Neural progenitor cell (in vitro differentiated cells): ENCODE measurements at places on chromosomes 4 and X. TPM values are rescaled to one million over a fixed set of nuclear protein-coding genes. Genes with fewer than 3 reads are reported as not detected.

- no peak overlapping the region for H3K27ac ChIP-seq
- no peak overlapping the region for H3K4me3 ChIP-seq
- no peaks in the 10 kb centered on the region for H3K4me1 ChIP-seq
- H3K27me3 ChIP-seq = no peaks in the 10 kb centered on the region
- H3K36me3 ChIP-seq = no peaks in the 10 kb centered on the region
Observed at GRCh38 chr4:14257903-14258302, 630.4 kb upstream of the BOD1L1 start.

The TRIM2 gene
- total RNA-seq = 87.6 and 90.2 TPM in 2 replicates

- H3K27ac ChIP-seq = no peak overlapping the region
- no peak for DNase-seq
- no peaks in the 10 kb centered on the region for H3K4me1 ChIP-seq
- no peak overlapping the region for H3K4me3 ChIP-seq
- no peaks in the 10 kb centered on the region for H3K27me3 ChIP-seq
Observed at GRCh38 chrX:38271154-38271716, 50.6 kb upstream of the SRPX start.

- no peak overlapping the region for H3K27ac ChIP-seq
- no peaks in the 10 kb centered on the region for H3K36me3 ChIP-seq
- H3K4me1 ChIP-seq = no peaks in the 10 kb centered on the region
- DNase-seq = no peak
- no peaks in the 10 kb centered on the region for H3K27me3 ChIP-seq
Observed at GRCh38 chrX:68570598-68570997, 71.7 kb downstream of the YIPF6 start.

GRCh38 chrX:106932492-106932923 is 12.3 kb downstream of the CLDN2 start:
- no peaks in the 10 kb centered on the region for H3K4me1 ChIP-seq
- no peak for DNase-seq
- H3K27ac ChIP-seq = no peak overlapping the region

GRCh38 chr4:4311193-4311592 is 21.1 kb downstream of the ZBTB49 start:
- H3K4me1 ChIP-seq = no peaks in the 10 kb centered on the region
- H3K4me3 ChIP-seq = no peak overlapping the region
- DNase-seq = no peak
- no peaks in the 10 kb centered on the region for H3K27me3 ChIP-seq
- no peak overlapping the region for H3K27ac ChIP-seq

- peaks cover 16% of the 10 kb centered on the region for H3K4me1 ChIP-seq
- no peaks in the 10 kb centered on the region for H3K27me3 ChIP-seq
- H3K27ac ChIP-seq = no peak overlapping the region
- DNase-seq = no peak
- no peaks in the 10 kb centered on the region for H3K36me3 ChIP-seq
- H3K4me3 ChIP-seq = no peak overlapping the region
Observed at GRCh38 chr4:40493160-40493559, 136.5 kb downstream of the RBM47 start.
